ENCODE measurements at places on chromosomes 7 and 10. TPM values are rescaled to one million over a fixed set of nuclear protein-coding genes. Genes with fewer than 3 reads are reported as not detected.

- no peaks in the 10 kb centered on the region for H3K4me1 ChIP-seq
- H3K4me3 ChIP-seq: no peak overlapping the region
- H3K27me3 ChIP-seq: no peaks in the 10 kb centered on the region
- H3K36me3 ChIP-seq: no peaks in the 10 kb centered on the region
- no peak for DNase-seq
- no peak overlapping the region for H3K27ac ChIP-seq
Measured at GRCh38 chr7:117652943-117653680, 173.3 kb downstream of the CFTR start.

DNA sequence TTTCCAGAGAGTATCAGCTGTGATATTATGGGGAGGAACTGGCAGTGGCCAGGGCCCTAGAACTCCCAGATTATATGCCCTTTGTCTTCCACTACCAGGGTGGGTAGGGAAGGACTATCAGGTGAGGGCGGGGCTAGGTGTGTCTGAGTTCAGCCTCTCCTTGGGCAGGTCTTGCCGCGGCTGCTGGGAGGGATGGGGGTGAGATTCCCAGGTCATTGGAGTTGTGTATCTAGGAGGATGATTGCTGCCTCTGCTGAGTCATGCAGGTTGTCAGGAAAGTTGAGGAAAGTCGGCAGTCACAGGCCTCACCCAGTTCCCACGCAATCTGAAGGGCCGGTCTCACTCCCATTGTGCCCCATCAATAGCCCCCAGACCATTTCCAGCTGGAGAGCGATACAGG lies 185.2 kb downstream of the DKK1 start:
- H3K27ac ChIP-seq: no peak overlapping the region
- no peak for DNase-seq
- H3K36me3 ChIP-seq: no peaks in the 10 kb centered on the region
- H3K4me3 ChIP-seq: no peak overlapping the region
- H3K4me1 ChIP-seq: no peaks in the 10 kb centered on the region
- H3K27me3 ChIP-seq: no peaks in the 10 kb centered on the region

DNA sequence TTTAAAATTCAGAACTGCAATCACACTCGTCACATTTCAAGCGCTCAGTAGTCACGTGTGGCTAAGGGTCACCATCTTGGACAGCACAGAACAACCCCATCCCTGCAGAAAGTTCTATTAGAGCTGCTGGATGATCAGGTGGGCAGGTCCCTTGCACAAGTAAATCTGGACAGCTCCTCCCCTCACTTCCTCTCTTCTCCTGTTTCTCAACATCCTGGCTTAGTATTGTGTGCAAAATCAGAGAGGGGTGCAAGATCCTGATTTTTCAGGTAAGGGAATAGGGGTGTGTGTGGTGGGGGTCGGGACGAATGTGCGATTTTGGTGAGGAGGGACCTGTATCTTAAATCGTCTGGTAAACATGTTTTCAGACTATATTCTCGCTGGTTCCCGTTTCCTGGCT lies at the start of gene GIMAP4:
Gene GIMAP4, plus strand, starts transcription at position 222 of the 400 bp plus-strand sequence. CDS start 2,512 bp downstream, outside the sequence.
- DNase-seq: no peak
- peak within 1 kb of the TSS; percentile 16 for H3K4me3 ChIP-seq
- H3K4me1 ChIP-seq: no peaks in the 10 kb centered on the region
- peak within 1 kb of the TSS; percentile 52 for H3K27ac ChIP-seq
- H3K27me3 ChIP-seq: no peaks in the 10 kb centered on the region

DNA sequence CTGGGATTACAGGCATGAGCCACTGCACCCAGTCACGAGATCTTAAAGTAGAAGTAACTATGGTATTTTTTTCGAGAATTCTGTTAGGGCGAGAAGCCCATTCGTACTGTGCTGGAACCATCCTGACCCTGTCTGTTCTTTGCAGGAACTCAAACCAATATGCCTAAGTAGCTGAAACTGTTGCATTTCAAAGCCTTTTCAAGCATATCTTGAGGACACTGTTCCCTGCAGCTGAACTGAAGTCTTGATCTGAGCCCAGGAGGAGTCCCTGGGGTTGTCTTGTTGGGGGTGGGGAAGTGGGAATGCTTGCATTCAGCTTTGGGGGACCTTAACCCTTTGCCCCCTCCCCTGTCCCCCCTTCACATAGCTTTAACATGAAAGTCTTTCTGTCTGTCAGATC lies 61.5 kb downstream of the CUX1 start:
- H3K27ac ChIP-seq: no peak overlapping the region
- no peaks in the 10 kb centered on the region for H3K36me3 ChIP-seq

Gene LMOD2
- not detected for total RNA-seq

Measured in vagina (tissue), 2 donors.